ENCODE measurements at places on chromosomes 1 and 21.

DNA sequence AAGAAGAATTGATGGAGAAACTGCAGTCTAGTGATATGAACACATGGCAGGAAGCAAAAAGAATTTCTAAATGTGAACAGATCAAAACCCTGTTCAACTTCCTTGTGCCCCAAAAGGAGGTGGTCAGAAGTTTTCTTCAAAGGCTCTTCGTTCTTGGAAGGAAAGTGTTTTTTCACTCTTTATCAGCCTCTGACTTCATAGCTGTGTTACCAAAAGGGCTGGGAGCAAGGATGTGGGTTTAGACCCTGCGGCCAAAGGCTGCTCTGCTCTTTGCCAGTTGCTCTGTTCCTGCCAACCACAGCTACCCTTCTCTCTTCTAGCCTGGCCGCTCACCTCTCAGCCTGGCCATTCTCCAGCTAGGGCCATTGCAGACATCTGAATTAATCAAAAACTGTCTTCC lies 53.8 kb downstream of the PTGER3 start:
- no peak for DNase-seq

DNA sequence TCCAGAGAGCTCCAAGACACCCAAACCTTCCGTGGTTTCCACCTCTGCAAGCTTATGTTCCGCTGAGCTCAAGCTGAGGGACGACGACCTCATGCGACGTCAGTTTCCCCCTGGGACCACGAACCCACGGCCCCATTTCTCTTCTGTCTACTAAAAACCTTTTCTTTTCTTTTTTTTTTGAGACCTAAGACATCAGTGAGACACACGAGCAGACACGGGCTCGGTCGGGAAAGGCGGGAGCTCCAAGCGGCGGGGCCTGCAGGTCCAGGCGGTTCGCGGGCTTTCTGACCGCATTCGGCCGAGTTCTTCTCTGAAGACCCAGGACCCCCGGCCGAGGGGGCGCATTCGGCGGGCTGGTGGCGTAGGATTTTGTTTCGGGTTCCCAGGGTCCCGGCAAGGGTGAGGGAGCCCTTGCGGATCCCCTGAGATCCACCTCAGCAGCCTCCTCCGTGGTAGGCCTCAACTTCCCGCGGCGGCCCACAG lies 402 bp downstream of the C21orf58 start:
- DNase-seq = peak; percentile 6

GRCh38 chr1:172764378-172764777 lies 105.5 kb downstream of the FASLG start:
- DNase-seq = no peak

DNA sequence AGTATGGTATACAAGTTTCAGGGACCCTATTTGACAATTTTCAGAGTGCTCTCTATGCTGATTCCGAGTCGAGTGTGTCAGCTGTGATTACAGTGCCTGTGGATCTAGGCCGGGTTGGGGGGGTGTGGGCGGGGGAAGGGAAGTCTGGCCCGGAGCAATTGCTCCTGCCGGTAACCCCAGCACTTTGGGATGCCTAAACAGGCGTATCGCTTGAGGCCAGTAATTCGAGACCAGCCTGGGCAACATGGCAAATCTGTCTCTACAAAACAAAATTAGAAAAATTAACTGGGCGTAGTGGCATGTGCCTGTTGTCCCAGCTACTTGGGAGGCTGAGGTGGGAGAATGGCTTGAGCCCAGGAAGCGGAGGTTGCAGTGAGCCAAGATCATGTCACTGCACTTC lies 1.6 kb upstream of the IL10RB start:
- DNase-seq = no peak

- no peak for DNase-seq
Observed at GRCh38 chr1:43144237-43144636, 27.9 kb downstream of the EBNA1BP2 start.

DNA sequence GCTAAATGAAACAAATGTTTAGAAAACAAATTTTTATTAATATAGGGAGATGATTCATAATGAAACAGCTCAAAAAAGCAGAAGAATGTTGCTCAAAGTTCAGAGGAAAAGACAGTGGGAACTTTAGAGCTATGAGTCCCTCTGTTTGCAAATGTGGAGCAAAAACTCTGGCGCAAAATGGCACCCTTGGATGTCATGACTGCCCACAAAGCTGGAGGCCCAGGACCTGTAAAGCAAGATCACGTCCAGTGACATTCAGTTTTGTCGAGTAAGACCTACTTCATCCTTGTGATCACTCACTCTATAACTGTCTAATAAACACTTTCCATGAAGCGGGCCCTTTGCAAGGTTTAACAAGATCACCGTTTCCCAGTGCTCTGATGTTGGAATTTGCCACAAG lies 9.1 kb upstream of the EXO1 start:
- no peak for DNase-seq
